Fibroblast of villous mesenchyme (primary cell): ENCODE measurements at places on chromosomes 4 and X. TPM values are rescaled to one million over a fixed set of nuclear protein-coding genes. Genes with fewer than 3 reads are reported as not detected.

DNA sequence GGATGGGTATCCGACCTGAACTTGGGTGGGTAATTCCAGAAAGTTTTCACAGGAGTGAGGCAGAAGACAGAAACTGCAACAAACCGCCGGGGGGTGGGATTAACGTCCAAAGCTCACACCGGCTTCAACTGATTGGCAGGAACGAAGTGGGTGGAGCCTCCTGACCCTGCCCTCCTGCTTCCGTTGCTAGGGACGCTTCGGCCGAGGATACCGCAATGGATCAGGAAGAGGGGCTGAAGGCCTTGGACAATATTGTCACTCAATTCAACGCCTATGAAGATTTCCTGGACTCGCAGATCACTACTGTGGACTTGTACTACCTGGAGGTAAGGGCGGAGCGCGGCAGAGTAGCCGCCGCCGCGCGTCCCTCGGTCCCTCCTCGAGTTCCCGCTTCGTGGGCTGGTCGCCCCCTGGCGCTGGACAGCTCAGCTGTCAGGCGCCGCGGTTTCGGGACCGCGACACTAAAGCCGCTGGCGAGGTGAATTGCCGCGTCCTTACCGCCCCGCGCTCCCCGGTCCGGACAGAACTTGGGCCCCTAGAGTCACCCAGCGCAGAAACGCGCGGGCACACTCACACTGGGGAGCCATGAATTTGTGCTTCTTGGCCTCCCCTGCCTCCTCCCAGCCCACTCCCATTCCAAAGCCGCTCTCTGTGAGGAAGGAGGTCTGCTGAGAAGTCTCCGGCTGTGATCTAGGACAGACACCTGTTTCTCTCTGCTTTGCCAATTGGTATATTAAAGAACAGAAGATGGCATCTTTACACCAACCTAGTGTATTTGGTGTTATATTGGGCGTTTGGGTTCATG is at the start of gene CFAP299:
TSS of gene CFAP299 (plus strand) at position 177 of the 805 bp plus-strand sequence.
- DNase-seq, result peak; percentile 73

- no peak for DNase-seq
Observed at GRCh38 chr4:173218411-173219125, 50.0 kb downstream of the GALNT7 start.

- no peak for DNase-seq
Observed at GRCh38 chr4:174749091-174749490, 80.0 kb downstream of the GLRA3 start.

Gene BMP2K
- total RNA-seq, result 92.1 and 173 TPM in 2 replicates

DNA sequence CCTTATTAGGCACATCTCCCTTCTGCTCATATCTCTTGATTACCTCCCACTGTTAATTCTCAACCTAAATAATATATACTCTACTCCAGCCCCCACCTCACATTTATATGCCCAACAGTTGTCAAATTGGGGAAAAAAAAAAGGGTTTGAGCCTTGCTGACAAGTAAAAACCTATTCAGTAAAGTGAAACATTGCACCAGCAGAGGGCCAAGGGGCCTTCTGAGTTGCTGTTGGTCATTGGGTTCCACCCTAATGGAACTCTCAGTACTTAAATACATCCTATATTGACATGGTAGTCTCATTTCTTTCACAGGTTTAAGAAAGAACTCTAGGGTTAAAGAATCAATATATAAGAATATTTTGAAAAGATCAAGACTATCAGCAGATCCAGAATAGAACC is 362.2 kb downstream of the SMARCA1 start:
- DNase-seq, result no peak

DNA sequence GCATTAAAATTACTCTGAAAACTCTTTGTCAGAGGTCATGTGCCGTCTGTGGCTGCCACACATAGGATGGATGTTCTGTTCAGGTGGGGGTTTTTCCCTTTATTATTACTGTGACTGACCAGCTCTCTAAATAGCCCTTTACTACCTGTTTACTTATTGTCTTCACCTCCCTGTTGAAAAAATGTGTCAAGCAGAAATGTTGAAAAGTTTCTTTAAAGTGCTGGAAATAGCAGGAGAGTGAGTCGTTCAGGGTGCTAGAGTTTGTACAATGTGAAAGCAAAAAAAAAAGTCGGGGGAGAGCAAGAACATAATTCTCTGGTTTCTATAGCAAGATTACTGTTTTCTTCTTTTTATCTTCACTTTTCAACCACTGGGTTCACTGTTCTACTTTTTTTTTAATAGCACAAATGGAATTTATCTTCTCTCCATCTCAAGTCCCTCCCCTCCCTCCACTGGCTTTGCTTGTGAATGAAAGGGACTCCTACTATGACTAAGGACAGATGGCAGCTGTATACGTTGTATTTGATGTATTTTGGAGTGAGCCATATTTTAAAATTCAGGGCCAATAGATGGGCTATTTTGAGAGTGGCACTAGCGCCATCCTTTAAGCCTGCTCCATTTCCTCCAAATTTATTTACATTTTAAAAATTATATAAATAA is 33.3 kb downstream of the ARX start:
- DNase-seq, result no peak

GRCh38 chr4:53321151-53321983 is 44.5 kb downstream of the SCFD2 start:
- peak; percentile 77 for DNase-seq
